SK-N-SH treated with all-trans-retinoic acid at 6 μM for 48 hours (cell line): ENCODE measurements at places on chromosomes 1 and 21.
A peak's percentile ranks its signal among the peaks of the same experiment; 100 is the strongest.

DNA sequence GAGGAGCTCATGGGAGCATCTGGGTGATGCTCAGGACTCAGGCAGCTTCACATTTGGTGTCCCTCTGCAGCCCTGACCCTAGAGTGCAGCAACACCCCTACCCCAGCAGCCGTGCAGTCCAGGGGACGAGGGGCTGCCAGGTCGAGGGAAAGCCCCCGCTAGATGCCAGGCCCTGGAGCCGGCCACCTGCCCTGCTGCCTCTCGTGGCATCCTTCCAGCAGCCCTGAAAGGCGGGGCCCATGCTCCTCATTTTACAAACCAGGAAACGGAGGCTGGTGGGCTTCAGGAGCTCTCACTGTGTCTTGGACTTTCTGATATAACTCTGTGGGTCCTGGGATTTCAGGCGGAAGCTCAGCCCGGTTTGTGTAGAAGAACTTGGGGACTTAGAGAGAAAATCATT lies 120.5 kb upstream of the WNT4 start:
- ATAC-seq, result no peak

- no peak for ATAC-seq
Measured at GRCh38 chr1:175158170-175158591, 34.4 kb downstream of the KIAA0040 start.

DNA sequence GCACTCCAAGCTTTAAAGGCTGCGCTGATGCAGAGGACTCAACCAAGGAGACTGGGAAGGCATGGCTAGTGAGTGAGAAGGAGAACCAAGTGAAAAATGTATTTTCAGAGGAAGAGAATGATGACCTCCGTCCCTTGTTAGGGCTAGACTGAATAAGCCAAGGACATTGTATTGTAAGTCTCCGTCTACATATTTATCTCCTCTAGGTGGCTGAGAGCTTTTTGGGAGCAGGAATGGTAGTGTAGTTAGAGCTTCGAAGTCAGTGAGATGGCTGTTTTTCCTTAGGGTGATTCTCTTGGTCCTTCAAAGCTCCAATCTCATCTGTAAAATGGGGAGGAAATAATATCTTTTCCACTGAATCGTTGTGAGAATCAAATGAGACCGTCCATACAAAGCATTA lies 37.6 kb downstream of the ZBTB40 start:
- ATAC-seq, result no peak

- ATAC-seq, result no peak
Measured at GRCh38 chr21:46421756-46422555, 36.7 kb upstream of the DIP2A start.

DNA sequence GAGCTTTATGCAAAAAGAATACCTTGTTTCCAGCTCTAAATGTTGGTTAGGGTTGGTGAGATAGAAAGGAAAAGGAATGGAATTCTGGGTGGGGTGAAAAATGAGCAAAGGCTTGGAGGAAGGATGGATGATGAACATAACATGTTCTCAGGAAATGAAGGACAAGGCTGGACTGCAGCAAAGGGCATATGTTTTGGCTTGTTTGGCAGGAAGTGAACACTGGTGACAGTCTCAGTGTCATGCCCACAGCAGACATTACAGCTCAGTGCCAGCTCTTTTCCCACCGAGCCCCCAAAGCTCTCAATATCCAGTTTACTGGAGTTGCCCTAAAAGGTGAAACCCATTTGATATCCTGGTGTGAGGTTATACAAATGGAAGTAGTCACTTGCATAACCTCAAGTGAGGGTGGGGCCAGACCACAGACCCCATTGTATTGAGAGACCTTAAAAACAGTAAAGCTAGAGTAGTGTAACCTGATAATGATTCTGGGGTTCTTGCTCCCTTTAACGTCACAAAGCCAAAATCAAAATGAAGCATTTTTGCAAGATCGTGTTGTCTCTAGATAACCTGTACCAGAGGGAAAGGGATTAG lies 270.6 kb downstream of the NFIA start:
- no peak for ATAC-seq

DNA sequence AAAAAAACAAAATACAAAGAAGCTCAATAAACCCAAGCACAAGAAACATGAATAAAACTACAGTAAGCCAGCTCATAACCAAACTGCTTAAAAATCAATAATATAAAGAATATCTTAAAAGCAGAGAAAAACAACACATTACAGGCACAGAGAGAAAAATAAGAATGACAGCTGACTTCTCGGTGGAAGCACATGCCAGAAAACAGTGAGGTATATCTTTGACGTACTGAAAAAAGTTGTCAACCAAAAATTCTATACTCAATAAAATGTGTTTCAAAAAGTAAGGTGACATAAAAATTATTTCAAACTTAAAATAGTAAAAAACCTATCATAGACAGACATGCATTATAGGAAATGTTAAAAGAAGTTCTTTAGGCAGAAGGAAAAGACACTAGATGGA lies 33.3 kb downstream of the ZZZ3 start:
- ATAC-seq, result no peak

GRCh38 chr1:4978660-4979390 lies 324.4 kb downstream of the AJAP1 start:
- ATAC-seq, result no peak

- ATAC-seq, result no peak
Measured at GRCh38 chr1:5743435-5744095, 248.7 kb downstream of the NPHP4 start.

- ATAC-seq, result peak; percentile 35
Measured at GRCh38 chr1:203090421-203091198, 4.8 kb upstream of the MYOG start.

GRCh38 chr1:179083533-179083932 lies 1.7 kb downstream of the TOR3A start:
- no peak for ATAC-seq

GRCh38 chr1:239804266-239804665 lies 287.4 kb upstream of the FMN2 start:
- ATAC-seq, result no peak

GRCh38 chr1:108152782-108153222 lies 47.3 kb downstream of the SLC25A24 start:
- ATAC-seq, result no peak

- ATAC-seq, result peak; percentile 93
Measured at GRCh38 chr1:8097077-8097799, 71.1 kb upstream of the ERRFI1 start.

DNA sequence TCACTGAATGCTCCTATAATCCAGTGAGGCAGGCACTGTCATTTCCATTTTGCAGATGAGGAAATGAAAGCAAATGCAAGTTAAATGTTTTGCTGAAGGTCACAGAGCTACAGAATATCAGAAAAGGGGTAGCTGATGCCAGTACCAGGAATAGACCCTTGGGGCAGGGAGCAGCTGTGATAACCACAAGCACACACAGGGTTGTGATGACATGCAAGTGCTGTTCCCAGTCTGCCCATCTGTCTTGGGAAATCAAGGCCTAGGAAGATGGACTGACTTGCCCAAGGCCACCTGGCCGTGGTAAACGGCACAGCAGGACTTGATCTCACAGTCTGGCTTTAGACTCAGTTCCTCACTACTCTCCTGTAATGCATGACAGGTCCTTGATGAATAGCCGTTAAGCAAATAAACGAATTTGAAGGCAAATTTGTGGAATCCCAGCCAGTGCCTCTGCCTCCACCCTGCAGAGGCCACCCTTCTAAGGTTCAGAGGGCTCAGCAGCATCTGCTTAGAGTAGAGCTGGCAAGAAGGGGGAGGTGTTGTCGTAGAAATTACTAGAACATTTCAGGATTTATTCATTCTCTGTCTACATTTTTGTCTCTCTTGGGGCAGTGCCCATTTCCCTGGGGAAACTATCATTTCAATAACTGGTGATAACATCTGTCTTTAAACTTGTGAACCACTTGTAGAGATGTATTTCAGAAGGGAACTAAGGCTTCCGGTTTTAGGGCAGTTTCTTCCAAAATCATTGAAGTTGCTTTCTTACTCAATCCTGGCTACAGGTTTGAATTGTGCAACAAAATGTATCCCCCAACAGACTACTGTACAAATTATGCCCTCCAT lies 53.2 kb upstream of the MRPS6 start:
- ATAC-seq, result no peak

GRCh38 chr1:165826565-165827267 lies 698 bp upstream of the UCK2 start:
- no peak for ATAC-seq

- peak; percentile 82 for ATAC-seq
Measured at GRCh38 chr1:98035602-98036002, 114.8 kb upstream of the DPYD start.

DNA sequence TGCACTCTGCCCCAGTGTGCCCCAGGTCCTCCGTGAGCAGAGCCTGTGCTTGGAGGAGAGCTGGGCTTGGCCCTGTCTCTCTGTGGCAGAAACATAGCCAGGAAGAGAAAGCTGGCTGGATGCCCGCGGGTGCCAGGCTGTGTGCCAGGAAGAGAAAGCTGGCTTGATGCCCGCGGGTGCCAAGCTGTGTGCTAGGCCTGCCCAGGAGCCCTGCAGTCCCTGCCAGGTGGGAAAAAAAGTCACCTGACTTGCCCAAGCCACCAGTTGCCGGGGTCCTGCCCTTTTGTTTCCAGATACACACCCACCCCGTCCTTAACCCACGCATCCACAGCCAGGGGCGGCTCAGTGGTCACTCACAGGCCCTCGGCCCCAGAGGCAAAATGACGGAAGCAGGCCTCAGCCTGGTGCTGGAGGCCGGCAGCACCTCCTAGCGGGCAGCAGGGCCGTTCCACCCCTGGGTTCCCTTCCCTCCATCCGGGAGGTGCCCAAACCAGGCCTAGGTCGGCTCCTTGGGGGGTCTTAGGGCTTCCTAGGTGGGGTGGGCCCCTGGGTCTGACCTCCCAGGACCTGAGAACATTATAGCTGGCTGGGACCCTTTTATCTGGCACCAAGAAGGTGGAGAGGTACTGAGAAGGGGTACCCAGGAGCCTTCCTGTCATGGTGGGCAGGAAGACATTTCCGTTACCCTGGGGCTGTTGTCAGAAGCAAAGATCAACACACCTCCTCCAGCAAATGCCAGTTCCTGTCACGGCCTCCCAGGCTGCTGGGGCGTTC lies 9.1 kb downstream of the ITGB2 start:
- peak; percentile 81 for ATAC-seq
